ENCODE measurements at places on chromosomes 3 and 15.
A peak's percentile ranks its signal among the peaks of the same experiment; 100 is the strongest.

DNA sequence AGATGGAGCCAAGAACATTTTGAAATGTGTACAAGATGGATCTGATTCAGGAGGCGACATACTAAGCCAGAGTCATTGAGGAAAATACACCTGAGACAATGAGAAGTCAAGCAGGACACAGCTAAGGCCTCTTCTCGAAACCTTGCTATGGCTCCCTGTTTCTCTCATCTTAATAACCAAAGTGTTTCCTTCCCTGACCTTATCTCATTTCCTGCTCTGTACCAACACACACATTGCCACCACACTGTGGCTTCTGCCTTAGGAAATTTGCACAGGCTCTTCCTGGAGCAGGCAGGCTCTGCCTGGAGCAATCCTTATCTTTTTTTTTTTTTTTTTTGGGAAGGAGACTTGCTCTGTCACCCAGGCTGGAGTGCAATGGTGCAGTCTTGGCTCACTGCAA, 36.6 kb downstream of the OXSM start:
- DNase-seq, result no peak

GRCh38 chr15:57697588-57697987, 8.9 kb upstream of the POLR2M start:
- DNase-seq, result no peak

DNA sequence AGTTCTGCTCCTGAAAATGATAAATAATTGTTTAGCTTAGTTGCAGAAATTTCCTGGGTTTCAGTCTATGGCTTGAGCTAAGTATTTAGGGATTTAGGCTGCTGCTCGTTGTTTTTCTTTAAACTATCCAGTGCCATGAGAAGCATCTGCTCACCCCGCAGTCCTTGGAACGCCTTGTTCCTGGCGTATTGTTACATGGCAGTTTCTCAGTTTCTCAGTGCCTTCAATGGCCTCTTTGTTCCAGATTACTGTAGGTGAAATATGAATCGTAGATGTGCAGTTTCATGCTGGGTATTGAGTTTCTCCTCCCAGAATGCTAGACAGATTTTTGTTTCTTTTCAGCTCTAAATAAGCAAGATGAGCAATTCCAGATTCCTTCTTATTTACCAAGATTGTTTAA, 269.5 kb upstream of the GBE1 start:
- no peak for DNase-seq

- DNase-seq, result no peak
Measured at GRCh38 chr15:36959746-36960145, 140.6 kb downstream of the MEIS2 start.

DNA sequence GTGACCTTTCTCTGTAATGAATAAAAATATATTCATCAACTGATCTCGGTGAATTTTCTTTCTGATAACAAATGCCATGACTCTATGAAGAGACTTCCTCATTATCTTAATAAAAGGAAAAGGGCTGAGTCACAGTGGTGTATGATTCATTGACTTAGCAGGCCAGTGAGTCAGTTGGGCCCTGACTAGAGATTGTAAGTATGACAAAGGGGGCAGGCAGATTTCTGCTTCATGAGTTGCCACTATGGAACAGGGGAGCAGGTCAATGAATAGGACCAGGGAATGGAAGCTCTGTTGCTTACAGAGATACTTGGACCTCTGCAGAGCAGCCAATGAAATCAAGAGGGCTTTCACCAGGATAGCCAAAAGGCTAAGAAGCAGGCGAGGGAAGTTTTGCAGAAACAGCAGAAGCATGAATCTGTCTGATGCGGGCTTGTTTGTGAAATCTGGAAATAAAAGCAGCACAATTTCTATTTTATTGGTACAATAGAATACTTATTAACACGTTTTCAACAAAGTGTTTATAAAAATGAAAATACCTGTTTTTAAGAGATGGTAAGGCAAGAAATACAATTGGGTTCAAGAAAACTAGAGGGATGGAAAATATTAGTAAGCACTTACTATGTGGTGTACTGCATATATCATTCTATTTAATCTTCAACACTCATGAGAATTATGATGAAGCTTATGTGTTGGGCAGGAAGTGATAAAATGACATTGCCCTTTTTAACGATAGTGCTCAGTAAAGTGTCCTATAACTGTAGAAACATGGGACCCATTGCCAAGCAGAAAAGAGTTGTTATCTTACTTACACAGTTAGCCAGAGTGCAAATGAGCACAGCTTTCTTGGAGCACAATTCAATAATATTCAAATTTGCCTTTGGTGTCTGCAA, 169.8 kb upstream of the MYRIP start:
- DNase-seq, result peak; percentile 70
